ENCODE measurements at places on chromosomes 12 and 14.

DNA sequence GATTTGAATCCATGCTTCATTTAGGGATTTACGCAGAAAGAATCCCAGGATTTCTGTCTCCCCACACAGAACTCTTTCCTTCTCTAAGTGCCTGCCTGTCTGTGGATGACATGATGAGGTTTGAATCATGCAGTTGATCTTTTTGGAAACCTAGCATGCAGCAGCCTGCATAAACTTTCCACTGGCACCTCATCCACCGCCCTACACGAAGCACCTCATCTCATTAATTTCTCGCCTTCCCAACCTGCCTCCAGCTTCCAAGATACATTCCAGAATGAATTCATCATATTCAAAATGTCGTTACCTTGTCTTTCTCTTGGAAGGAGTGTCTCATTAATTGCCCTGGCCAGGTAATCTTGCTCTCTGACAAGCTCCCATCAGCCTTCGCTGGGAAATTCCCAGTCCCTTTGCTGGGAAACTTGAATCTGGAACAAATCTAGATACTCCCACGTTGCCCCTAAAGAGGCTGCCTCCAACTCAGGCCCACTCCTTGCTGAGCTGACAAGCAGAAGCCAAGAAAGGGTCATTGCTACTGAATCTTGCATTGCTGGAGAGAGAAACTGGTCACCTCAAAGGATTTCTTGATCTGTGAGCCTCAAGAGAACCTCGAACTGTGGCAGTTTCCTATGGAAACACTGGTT, 48.2 kb downstream of the SERPINA3 start:
- no peak for DNase-seq

- DNase-seq, result no peak
Measured at GRCh38 chr12:53603804-53604203, 22.4 kb downstream of the ATF7 start.

- DNase-seq, result no peak
Measured at GRCh38 chr12:123931686-123932321, 40.8 kb downstream of the CCDC92 start.

DNA sequence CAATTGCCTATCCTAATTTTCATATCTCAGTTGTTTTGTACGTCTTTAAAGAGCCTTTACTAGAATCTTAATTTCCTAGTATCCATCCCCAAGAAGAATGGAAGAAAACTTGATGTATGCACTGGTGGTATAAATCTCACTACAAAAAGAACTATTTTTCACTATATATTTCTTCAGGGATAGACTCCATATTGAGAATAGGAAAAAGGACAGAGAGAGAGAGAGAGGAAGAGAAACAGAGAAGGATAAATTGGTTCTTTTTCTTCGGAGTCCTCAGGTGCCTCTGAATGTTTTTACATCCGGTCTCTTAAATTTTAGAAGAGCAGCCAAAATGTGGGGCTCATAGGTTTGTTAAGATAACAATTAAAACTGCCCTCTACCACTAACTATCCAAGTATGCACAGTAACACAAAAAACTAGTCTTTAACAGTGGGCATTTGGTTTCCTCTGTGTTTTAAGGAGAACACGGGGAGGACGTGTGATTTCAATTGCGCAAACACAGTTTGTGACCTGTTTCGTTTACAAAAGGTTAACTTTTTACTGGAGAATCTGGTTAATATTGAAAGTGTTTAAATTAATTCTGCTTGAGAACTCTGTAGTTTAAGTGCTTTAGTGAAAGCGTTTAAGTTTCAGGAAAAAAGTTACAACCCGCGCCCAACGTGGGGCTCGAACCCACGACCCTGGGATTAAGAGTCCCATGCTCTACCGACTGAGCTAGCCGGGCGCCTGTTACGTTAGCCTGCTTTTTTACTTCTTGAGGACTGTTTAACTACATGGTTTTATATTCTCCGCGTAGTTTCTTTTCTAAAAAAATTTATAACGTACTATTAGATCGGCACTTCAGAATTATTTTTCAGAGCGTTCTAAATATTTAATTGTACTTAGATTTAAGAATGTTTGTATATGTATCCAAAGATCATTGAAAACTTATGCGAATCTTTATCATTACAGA, 5.1 kb upstream of the PSMA3 start:
- peak; percentile 85 for DNase-seq

DNA sequence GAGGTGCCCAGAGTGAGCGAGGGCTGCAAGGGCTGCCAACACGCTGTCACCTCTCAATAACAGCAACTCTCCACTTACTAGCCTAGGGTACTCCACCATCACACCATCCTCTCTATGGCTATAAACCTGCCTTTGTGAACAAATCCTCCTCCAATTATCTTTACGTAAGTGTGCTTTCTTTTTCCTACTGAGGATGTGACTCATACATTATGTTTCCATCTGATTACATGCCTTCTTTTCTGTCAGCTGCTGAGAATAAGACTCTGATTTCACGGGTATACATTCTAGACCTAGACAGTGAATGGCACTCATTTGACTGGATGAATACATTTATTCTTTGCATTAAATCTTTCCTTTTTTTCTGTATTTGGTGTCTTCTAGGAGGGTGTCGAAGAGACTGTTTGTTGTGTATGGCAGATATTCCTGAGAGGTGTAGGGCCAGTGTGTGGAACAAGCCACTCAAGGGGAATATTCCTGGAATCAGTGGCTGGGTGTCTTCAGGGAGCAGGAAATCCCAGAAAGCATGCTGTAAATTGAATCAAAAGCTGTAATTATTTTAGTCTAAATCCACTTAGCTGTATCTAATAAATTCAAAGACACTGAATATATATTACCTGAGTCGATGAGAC, 327.3 kb upstream of the TMTC1 start:
- no peak for DNase-seq

DNA sequence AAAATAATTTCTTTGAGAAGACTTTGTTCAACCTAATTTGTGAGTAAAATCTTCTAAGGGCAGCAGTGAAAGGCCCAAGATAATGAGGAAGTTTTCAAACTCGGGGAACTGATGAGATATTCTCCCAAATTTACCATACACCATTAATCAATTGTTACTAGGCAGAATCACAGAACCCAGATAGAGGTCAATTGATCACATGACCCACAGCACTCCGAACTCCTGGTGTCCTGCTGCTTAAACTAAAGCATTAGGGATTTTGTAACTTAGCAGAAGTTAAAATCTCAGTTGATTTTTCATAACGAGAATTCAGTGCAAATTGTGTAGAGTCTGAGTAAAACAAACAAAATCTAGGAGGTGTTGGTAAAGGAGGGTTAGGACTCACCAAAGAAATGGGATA, 207.8 kb downstream of the C12orf42 start:
- DNase-seq, result no peak

DNA sequence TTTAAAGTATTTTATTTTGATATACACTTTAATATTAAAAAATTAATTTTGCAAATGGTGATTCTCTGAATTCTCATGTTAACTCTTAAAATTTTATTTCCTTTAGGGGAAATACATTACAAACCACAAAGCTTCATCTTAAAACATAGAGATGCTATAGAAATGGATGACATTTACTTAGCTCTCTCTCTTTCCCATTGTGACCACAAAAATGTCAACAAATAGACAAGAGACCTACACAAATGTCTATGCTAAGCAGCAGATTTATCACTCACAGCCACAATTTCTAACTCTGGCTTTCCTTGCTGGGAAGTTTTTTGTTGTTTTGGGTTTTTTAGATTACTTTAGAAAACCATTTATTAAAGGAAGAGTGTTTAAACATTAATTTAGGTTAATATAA, 19.9 kb upstream of the PHC1 start:
- DNase-seq, result no peak

DNA sequence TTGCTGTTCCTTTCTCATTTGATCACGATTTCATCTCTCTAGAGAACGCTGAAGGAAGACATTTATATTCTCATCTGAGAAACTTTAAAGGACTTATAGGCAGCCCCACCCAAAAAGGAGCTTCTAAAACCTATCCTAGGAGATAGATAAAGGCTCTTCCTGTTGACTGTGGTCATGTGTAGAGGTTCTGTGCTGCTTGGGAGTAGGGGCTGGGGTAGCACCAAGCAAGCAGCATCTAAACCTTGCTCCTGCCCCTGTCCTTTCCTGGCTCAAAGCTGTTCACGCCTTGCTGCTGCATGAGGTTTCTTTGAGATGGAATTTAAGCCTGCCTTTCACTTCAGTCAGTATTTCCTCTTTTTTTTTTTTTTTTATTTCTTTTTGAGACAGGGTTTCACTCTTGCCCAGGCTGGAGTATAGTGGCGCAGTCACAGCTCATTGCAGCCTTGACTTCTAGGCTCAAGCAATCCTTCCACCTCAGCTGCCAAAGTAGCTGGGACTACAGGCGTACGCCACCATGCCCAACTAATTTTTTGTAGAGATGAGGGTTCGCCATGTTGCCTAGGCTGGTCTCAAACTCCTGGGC, 41.4 kb downstream of the RAB35 start:
- no peak for DNase-seq

- DNase-seq, result no peak
Measured at GRCh38 chr14:25026476-25027137, 23.3 kb downstream of the STXBP6 start.

DNA sequence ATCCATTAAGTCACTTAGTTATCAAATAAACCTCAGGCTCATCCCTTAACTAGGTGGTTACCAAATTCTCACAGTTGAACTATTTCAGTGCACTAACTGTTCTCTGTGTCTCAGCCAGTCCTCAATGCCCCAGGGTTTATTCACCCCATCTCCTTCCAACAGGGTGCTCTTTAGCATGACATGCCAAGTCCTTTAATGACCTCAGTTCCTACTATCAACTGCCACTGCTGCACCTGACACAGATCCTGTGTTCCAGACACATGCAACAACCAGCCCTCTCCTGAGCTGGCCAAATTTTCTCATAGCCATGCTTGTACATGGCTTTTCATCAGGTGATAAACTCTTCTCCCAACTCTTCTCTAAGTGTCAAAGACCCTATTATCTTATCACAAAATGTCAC, 80.0 kb downstream of the ATXN2 start:
- no peak for DNase-seq

- no peak for DNase-seq
Measured at GRCh38 chr12:15192720-15193119, 28.5 kb downstream of the RERG start.

GRCh38 chr12:34297126-34297789, 275.0 kb downstream of the ALG10 start:
- DNase-seq, result no peak

DNA sequence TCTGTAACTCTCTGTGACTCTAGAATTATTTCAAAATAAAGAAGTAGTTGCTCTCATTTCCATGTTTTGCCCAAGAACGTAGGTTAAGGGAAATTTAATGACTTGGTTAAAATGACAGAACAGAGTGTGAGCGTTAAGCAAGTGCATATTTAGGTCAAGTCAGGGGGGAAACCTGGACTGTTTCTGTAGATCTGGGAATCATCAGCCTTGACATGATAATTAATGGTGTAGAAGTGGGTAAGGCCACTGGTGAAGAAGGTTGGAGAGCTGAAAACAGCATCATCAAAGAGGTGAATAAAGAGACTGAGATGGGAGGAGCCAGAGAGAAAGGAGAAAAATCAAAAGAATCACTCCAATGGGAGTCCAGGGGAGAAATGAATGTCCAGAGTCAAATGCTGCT, 49.4 kb upstream of the STK38L start:
- no peak for DNase-seq

GRCh38 chr12:123054371-123054770, 73.9 kb downstream of the ARL6IP4 start:
- DNase-seq, result no peak

DNA sequence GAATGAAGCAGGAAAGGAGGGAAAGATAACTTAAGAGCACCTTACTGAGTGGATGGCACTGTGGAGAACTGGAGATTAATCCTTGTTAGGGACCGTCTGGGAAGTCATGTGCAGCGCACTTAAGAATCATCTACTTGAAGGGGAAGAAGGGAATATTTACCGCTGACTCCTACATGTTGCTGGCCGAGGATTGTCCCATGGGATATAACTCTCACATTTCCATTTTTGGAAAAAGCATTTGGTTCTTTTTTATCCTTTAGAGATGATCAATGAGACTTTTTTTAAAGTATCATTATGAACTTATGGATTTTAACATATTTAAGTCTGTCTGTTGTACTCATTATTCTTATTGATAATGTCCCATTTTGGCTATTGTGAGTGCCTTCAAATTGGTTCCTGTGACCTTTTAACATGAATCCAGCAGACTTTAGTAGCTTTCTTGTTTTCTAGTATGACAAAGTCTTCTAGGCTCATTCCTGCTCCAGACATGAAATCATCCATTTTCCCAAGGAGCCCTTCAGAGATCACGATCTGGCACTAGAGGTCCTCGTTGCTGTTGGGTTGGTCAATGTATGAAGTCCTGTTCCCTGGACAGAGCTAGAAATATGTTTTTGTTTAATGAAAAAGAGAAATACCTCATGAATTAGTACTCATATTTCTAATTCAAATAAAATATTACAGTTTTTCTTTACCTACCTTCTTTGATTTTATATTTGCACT, 20.2 kb upstream of the FAM234B start:
- no peak for DNase-seq

DNA sequence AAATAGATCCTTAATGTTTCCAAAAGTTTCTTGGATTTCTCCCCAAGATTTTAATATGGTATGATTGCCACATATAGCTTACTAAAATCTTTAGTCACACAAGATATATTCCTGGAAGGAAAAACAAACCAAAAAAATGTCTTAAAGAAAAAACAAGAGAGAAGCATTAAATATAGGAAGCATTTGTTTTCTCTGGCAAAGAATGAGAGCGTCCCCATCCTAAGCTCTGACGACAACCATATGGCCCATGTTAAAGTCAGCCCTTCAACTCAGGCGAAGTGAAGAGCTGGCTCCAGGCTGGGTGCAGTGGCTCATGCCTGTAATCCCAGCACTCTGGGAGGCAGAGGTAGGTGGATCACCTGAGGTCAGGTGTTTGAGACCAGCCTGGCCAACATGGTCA, 35.6 kb downstream of the GCH1 start:
- no peak for DNase-seq

- peak; percentile 68 for DNase-seq
Measured at GRCh38 chr14:28754209-28754985, 12.2 kb upstream of the FOXG1 start.

GRCh38 chr14:81066672-81067071, 111.3 kb downstream of the TSHR start:
- DNase-seq, result no peak

DNA sequence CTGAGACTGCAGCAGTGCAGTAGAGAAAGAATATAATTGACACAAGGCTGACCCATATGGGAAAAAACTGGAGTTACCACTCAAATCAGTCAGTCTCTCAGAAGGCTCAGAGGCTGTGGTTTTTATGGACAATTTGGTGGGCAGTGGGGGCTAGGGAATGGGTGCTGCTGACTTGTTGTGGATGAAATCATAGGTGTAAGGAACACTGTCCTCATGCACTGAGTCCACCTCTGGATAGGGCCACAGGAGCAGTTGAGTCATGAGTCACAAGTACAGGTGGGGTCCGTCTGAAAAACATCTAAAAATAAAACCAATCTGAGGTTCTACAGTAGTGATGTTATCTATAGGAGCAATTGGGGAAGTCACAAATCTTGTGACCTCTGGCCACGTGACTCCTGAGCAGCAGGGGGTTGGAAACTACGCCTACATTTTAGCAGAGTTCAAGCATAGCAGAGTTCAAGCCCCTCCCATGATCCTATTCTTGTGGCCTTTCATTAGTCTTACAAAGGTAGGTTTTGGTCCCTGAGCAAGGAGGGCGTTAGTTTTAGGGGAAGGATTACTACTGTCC, 18.1 kb upstream of the SGPP1 start:
- DNase-seq, result no peak
